K562 (cell line): ENCODE measurements at places on chromosomes 12 and 14. TPM values are rescaled to one million over a fixed set of nuclear protein-coding genes. Genes with fewer than 3 reads are reported as not detected.

- DNase-seq: no peak
Observed at GRCh38 chr12:68976395-68976841, 43.4 kb upstream of the CPM start.

DNA sequence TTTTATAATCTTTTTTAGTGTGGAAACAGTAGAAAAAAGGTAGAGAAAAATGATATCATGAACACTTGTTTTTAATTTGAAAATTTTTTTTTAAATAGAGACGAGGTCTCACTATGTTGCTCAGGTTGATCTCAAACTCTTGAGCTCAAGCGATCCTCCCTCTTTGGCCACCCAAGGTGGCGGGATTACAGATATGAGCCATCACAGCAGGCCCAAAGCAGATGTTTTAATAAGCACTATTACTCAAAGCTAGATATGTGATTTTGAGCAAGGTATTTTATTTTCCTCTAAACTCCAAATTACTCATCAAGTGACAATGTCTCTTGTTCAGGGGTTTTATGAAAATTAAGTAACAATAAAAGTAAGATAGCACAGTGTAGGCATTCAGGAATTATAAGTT is 10.7 kb upstream of the WDR89 start:
- DNase-seq: no peak

DNA sequence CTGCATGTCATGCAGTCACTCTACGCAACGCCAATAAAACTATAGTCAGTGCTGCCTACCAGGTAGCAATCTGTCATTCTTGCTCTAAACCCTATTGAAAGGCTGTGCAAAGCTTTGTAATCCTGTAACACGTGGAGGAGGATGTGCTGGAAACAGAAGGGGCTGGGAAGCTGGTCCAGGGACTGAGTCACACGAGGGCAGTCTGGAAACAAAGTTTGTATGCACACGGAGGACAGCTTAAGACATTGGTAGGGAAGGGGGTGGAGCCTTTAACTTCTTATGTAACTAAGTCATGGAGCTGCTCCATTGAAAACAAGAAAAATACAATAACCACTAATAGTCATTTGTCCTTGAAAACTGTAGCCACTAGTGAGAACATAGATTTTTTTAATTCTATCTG is 128.0 kb downstream of the BCAT1 start:
- DNase-seq: no peak

- DNase-seq: no peak
Observed at GRCh38 chr14:49008363-49008762, 577.8 kb downstream of the RPS29 start.

GRCh38 chr12:132572106-132572505 is 38.3 kb downstream of the LRCOL1 start:
- no peak for DNase-seq

DNA sequence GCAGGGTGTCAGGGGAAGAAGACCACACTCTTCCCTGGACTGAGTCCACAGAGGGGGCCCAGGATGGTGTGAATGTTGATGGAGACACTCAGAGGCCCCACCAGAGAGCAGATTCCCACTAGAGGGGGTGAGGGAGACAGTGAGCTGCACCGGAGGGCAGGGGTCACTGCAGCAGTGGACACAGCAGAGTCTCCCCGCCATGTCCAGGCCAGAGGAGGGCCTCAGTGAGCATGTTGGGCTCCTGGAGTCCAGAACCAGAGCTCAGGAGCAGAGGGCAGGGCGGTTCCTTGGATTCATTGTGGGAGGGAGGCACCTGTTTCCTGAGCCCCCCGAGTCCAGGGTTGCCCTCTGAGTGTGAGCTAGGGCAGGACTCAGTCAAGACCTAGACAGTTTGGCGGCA is 1.8 kb upstream of the KRT82 start:
- DNase-seq: no peak

Gene TAS2R42
- not detected in 2 replicates for total RNA-seq
